ENCODE measurements at places on chromosomes 1 and 21.

GRCh38 chr1:41450747-41451285 is 33.7 kb downstream of the EDN2 start:
- no peak for DNase-seq

DNA sequence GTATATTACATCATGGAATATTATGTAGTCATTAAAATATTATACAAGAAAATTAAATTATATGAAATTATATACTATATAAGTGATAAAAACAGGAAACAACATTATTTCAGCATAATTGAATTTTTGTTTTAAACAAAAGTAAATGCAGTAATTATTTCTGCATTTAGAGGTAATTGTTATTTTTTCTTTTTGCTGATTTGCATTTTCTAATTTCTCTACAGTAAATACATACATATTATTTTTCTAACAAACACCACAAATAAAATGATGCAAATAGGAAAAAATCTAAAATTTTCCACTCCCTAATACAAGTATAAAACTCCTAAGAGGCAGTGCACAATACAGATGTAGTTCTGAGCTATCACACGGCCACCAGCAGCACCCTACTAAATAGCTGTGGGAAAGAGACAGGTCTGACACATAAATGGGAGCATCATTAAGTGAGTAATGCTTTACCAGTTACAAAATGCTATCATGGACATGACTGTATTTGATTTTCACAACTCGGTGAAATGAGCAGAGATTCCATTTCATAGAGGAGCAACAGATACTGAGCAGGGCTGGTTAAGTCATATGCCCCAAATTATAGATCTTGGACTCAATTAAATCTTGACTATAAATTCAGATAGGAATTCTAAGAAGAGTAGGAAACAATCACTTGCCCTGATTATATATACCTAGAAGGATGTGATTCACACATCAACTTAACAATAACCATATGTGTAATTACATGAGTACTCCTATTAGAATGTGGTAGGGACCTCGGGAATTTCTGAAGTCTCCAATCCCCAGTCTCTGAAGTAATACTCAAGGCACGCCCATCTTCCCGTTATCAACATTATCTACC is 49.0 kb downstream of the NRIP1 start:
- no peak for DNase-seq

- no peak for DNase-seq
These were observed 24.8 kb downstream of the ATPAF1 start for GRCh38 chr1:46643368-46643775.

DNA sequence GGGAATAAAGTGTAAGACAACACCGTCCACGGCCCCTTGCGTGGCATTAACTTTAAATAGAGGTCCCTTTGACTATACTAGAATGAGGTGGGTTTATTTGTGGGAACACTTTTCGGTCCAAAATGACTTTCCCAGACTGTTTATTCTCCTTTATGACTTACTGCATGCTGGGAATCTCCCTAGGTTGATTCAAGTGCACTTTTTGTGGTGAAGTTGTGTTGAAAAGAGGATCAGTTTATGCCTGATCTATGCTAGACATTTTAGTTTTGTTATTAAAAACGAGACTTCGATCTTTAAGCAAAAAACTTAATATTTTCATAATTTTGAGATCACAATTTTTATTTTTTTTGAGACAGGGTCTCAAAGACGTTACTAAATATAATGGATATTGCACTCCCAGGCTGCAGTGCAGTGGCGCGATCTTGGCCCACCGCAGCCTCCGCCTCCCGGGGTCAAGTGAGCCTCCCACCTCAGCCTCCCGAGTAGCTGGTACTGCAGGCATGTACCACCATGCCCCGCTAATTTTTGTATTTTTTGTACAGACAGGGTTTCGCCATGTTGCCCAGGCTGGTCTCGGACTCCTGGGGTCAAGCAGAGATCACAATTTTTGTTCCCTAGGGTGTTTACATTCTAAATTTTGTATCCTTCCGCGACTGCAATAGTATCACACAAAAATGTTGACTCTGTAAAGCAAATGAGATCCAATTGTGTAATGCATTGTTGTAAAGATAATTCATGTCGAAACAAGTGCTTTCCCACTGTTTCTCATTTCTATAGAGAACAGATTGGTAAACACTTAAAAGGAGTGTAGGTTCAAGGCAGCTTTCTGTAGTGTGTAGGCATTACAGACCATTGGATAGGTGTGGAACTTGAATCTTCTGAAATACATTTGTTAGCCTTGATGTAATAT is 1.6 kb downstream of the CDC42 start:
- DNase-seq: no peak

DNA sequence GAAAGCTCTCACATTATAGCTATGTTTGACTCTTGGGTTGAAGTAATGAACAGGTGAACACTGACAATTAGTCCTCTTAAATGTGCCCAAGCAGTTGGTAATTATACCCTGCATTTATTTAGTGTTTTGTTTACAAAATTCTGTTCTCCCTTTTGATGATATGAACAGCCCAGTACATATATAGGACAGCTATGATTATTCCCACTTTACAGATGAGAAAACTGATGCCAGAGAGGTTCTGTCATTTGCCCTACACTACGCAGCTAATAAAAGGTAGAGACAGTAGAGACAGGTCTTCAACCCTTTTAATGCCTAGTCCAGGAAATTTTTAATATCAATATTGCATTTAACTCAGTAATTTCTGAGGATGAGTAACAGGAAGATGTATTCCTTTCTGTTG is 46.1 kb upstream of the DNAJC6 start:
- no peak for DNase-seq

DNA sequence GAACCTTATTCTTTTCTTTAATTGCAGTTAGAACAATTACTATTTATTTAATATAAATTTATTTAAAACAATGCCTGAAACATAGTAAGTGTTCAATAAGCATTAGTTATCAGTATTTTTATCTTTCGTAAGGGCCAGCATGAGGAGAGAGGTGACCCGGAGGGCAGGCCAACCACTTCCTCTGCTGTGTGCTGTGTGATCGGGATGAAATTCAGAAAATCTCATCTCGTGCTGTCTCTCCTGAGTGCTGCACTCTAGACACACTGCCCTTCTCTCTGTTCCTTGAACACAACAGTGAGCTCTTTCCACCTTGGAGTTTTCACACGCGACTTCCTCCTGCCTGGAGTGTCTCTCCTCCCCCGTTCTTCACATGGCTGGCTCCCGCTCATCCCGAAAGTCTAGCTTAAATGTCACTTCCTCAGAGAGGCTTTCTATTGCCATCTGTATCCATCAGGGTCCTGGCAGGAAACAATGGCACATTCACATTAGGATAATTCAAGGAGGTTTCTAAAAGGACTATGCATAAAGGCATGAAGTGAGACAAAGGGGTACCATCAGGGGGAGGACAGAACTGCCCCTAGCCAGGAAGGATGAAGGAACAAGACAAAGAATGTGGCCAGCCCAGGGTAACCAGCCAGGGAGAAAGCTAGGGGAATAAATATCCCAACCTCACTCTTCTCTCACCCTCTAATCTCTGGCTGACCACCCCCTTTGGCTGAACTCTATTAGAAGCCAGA is 142.6 kb upstream of the GJB5 start:
- DNase-seq: no peak

- no peak for DNase-seq
These were observed 40.1 kb upstream of the MYSM1 start for GRCh38 chr1:58739856-58740466.

- no peak for DNase-seq
These were observed 781 bp downstream of the PROX1 start for GRCh38 chr1:213988507-213989001.

GRCh38 chr21:45169682-45170081 is 95.3 kb downstream of the ADARB1 start:
- no peak for DNase-seq

- DNase-seq: no peak
These were observed 120.7 kb downstream of the TM2D1 start for GRCh38 chr1:61604261-61604660.

DNA sequence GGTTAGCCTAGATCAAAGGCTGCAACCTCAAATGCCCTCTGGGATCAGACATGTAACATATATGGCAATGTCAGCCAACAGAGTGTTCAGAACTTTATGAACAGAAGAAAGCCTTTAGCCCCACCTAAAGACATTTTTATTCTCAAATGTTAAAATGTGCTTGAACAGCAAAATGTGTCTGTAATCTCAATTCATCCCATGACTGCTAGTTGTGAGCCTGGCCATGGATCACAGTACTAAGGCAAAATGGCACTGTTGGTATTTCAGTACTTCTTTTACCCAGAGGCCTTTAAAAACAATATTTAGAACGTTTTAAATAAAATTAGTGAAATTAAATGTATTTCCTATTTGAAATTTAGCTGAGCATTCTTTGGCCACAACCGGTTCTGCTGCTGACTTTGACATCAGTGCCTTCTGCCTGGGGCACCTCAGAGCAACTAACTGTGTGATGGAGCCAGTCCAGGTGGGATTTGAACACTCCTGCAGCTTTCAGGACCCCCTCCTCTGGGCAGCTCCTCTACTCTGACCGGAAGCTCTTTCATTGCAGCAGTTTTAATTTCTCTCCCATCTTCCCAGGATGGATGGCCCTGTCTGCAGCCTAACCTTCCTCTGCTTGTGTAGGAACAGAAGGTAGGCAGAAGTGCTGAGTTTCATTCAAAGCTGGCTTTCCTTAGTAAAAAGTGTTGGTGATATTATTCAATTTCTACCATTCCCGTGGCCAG is 68.3 kb upstream of the NFIA start:
- DNase-seq: no peak

- no peak for DNase-seq
These were observed 16.4 kb downstream of the LDLRAD1 start for GRCh38 chr1:54001591-54001990.

- no peak for DNase-seq
These were observed 47.2 kb downstream of the SLC66A1 start for GRCh38 chr1:19359357-19359756.

- no peak for DNase-seq
These were observed 742 bp upstream of the HSPA13 start for GRCh38 chr21:14383596-14384180.

DNA sequence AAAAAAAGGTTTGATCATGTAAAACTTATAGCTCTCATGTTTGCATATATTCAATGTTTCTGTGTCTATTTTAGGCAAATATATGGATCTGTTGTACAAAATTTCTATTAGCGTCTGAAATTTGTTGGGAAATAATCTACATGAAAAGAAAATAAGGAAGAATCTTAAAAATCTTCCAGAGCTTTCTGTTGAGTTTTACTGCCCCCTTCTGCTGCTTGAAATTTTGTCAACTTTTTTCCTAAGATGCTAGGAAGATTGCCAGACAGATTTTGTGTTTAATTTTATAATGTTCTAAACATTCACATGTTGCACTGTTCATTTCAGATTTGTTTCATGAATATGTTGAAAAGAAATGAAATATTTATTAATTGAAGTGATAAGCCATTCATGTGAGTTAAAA is 2.5 kb upstream of the PTGS2 start:
- no peak for DNase-seq

DNA sequence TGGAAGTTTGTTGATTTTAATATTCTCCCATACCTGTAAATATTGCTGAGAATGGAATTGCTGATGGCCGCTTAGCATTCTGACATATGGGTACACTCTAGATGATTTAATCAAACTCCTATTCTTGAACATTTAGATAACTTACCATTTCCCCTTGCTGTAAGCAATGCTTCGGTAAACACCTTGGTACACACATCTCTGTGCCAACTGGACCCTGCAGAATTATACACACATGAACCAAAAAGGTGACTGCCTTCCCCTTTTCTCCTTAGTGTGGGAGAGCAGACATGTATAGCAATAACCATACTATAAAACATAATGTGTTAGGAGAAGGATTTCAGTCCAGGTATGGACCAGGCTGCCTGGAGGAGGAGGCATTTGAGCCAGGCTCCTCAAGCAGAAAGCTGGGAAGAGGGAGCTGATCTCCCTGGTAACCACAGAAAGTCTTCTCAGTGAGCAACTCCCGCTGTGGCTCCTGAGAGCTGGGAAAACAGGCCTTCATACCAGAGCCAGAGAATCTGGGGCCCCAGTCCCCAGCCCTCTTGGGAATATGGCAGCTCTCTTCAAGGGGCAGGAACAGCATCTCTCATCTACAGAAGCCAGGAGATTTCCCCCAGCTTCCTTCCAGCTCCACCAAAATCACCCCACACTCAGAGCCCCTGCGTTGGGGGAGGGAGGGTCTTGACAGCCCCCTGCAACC is 33.9 kb upstream of the CSF1 start:
- DNase-seq: no peak

- DNase-seq: no peak
These were observed 87.4 kb downstream of the DMRTB1 start for GRCh38 chr1:53546409-53547155.

GRCh38 chr1:11529330-11529729 is 50.4 kb downstream of the DISP3 start:
- DNase-seq: no peak

DNA sequence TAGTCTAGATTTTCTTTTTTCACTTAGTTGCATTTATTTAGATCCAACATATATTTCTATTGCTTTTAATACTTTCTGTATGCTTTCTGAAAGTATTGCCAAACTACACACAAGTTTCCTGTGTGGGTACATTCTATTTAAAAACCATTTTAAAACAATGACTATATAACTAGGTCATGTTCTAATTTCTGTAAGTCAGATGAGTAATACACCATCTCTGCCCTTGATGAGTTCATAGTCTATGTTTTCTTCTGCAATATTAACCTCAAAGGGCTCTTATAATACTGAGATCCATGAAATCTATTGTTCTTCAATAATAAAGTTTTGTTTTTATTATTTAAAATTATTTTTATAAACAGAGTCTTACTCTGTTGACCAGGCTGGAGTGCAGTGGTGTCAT is 68.3 kb downstream of the RNASEL start:
- no peak for DNase-seq

DNA sequence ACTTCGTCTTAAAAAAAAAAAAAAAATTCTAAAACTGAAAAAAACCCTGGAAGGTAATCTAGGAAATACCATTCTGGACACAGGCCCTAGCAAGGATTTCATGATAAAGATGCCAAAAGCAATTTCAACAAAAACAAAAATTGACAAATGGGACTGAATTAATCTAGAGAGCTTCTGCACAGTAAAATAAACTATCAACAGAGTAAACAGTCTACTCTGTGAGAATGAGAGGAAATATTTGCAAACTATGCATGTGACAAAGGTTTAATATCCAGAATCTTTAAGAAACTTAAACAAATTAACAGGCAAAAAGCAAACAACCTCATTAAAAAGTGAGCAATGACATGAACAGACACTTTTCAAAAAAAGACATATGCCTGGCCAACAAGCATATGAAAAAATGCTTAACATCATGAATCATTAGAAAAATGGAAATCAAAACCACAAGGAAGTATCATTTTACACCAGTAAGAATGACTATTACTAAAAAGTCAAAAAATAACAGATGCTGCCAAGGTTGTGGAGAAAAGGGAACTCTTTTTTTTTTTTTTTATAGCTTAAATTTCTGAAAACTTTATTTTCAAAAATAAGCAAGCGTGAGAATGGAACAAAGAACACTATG is 29.4 kb upstream of the RNPC3 start:
- no peak for DNase-seq

- DNase-seq: no peak
These were observed 735 bp upstream of the STX12 start for GRCh38 chr1:27772036-27772931.

GRCh38 chr1:47593013-47593568 is 155.2 kb downstream of the FOXD2 start:
- DNase-seq: no peak

GRCh38 chr21:29909571-29909970 is 30.2 kb downstream of the GRIK1 start:
- DNase-seq: no peak
